ENCODE measurements at places on chromosomes 7 and 10.

- DNase-seq = peak; percentile 97
These were observed 31.2 kb downstream of the GSTO2 start for GRCh38 chr10:104300002-104300735.

DNA sequence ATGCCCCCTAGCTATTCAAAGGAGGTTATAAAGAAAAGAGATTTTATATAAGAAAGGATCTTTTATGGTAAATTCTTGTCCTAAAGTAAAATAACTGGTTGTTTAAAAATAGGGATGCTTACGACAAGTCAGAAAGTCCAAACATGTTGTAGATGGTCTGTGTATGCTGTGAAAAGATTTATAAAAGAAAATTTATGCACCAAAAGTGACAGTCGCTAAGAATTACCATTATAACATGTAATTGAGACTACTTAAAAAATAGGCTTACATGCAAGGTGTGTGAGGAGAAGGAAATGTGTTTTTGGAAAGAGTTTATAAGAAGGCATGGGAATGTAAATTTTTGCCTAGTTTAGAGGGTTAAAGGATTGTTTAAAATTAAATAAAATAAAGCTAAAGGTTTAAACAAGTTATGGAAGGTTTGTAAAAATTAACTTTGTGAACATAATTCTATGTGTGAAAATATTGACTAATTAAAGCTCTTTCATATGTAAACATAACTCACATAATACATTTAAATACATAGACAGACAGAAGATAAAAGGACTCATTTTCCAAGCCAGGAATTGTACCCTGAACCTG lies 118.5 kb downstream of the LYZL1 start:
- no peak for DNase-seq

DNA sequence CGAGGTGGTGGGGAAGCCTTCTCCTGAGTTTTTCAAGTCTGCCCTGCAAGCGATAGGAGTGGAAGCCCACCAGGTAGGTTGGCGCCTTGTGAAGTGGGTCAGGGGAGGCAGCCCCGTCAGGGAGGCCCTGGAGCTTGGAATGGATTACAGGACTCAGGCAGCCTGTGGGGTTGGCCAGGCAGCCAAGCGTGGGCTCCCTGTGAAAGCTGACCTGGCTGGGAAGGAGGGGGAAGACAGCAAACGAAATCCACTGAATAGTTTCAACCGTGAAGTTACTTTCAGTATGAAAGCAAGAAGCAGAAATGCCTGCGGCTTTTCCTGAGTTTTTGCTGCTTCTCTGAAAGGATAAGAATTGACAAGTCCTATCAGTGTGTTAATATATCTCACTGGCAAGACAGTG lies 36.4 kb downstream of the LHPP start:
- no peak for DNase-seq

- DNase-seq = no peak
These were observed 15.9 kb downstream of the TOMM7 start for GRCh38 chr7:22806752-22807151.

- DNase-seq = no peak
These were observed 44.8 kb downstream of the ADCYAP1R1 start for GRCh38 chr7:31096877-31097258.

- no peak for DNase-seq
These were observed 47.8 kb downstream of the NPTX2 start for GRCh38 chr7:98664882-98665281.

DNA sequence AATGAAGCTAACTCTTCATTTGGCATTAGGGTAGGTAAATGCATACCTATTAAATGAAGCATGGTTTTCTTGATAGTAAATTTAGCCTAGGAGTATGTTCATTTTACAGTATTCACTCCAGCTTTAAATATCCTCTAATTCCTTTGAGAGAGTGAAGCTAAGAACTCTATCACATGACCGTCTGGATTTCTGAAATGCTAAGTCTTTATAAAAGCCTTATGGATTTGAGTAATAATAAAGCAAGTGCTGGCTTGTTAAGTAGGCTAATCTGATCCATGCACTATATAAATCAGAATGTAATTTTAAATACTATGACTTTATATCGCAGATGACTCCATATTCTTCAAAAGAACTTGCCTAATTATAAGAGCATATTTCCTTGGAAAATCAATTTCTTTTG lies 64.8 kb downstream of the REEP3 start:
- no peak for DNase-seq

- DNase-seq = no peak
These were observed 71.6 kb upstream of the GJD4 start for GRCh38 chr10:35533565-35533964.

Data from EH (cell line).